ENCODE measurements at places on chromosomes 3 and 15.

DNA sequence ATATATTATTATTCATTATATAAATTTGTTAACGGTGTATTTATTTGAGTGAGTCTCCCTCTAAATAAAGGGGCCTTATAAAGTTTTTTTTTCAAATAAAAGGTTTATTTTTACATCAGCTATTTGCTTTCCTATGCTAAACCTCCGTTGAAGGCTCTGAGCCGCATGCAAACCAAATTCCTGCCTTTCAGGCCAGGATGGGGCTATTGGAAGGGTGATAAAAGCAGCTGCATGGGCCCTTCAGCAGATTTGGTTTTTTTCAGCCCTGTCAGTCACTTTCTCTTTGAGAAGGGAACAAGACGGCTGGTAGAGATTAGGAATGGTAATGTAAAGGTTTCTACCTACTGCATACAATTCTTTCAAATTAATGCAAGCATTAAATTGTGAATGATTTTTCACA lies 244.2 kb downstream of the WNT5A start:
- no peak for DNase-seq

GRCh38 chr15:63497642-63498467 lies 6.5 kb upstream of the USP3 start:
- DNase-seq: no peak

GRCh38 chr3:30628205-30628900 lies 22.0 kb downstream of the TGFBR2 start:
- no peak for DNase-seq

GRCh38 chr3:76900596-76900995 lies 139.3 kb upstream of the ROBO2 start:
- no peak for DNase-seq

GRCh38 chr3:197550489-197550888 lies 5.3 kb downstream of the BDH1 start:
- no peak for DNase-seq

DNA sequence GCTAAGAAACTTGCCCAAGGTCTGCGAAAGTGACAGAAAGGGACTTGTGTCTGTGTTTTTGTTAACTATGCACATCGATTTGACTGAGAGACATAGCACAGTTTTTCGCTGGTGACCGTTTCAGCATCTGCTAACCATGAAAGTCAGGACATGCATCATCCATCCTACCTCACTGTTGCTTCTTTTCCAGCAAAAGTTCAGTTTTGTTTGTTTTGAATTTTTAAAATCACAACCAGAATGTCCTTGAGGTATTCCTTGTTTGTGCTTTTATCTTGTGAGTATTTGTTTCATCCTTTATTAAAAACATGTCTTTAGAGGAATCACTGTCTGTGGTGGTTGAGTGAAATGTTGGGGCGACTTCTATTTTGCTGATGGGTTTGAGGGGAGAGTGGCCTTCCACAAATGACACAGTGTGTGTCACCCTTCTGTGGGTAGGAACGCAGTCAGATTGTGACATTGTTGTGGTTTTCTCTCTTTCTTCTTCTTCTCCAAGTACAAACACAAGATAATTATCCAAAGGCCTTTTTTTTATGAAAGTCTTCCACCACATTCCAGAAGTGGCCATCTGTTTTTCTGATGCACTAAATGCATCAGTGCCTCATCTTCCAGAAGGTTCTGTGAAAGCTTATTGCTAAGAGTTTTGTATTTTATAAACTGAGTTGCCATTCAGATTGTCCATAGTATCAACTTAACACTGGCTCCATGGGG lies 214.4 kb upstream of the NR2E3 start:
- DNase-seq: no peak

GRCh38 chr3:94137377-94137776 lies 74.5 kb downstream of the NSUN3 start:
- DNase-seq: no peak

DNA sequence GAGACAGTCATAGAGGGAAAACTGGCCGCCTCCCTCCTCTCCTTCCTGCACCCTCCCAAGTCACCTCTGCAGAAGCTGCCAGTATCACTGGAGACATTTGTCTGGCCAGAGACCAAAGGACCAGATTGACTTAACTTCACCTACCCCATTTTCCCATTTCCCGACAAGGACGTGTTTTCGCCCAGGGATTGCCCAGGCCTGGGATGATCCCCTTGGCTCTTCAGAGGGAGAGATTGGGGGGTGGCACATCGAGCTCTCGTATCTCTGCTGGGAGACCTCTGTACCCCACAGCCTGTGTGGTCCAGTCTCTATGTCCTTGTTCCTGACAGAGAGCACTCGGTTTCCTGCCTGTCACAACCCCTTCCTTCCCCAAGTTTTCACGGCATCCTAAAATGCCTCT lies 31.4 kb downstream of the RGMA start:
- DNase-seq: no peak

All from NCI-H187 treated with DMSO at 0.1 percent for 48 hours (cell line).